Stimulated activated CD8-positive, alpha-beta memory T cell treated with anti-CD3 and anti-CD28 coated beads, Interleukin-2, amount 100 ng/mL, for 48 hours (primary cell): ENCODE measurements at places on chromosomes 3 and 15.

DNA sequence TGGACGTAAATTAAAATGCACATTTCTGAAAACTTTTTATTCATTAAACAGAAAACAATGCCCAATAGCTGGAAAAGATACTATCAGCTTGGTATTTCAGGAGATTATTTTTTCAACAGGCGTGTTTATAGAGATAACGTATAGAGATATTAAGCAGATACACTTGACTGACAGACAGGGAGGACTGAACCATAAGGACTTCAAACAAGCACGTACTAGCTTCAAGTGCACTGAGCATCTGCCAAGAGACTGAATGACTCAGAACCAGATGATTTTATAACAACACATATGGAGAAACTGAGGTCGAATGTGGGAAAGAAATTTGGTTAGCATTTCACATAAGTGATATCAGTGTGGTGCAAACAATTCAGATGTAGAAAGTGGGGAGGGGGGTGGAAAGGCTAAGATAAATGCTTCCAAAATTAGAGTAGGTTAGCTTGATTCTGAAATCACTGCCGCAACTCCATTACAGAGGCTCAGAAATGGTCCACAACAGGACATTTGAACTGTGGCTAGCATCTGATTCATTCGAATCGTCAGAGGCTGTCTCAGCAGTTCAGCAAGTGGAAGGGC is 103.5 kb downstream of the SEMA6D start:
- DNase-seq, result no peak

- no peak for DNase-seq
Observed at GRCh38 chr3:108495717-108496116, 14.7 kb downstream of the MYH15 start.

- no peak for DNase-seq
Observed at GRCh38 chr3:110528305-110529121, 543.1 kb upstream of the NECTIN3 start.

DNA sequence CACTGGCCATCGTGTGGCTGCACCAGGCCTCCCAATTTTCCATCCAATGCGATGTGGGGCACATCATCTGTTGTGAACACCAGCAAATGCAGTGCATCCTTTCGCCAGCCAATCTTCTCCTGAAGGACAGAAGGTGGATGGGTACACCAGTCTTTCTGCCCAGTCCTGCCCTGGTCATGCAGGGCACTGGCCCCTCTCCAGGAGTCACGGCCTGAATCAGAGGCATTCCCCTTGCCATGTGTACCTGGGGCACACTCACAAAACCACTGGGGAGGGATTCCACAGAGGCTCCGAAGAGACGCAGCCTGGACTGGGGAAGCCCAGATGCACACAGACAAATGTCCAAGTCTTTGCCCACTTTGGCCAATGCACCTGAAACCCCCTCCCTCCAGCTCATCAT is 65.8 kb downstream of the ITGB5 start:
- no peak for DNase-seq

- DNase-seq, result no peak
Observed at GRCh38 chr3:6179761-6180160, 681.2 kb upstream of the GRM7 start.

- no peak for DNase-seq
Observed at GRCh38 chr3:136630915-136631314, 121.3 kb downstream of the STAG1 start.

- DNase-seq, result no peak
Observed at GRCh38 chr3:186381424-186382216, 19.6 kb upstream of the DGKG start.

DNA sequence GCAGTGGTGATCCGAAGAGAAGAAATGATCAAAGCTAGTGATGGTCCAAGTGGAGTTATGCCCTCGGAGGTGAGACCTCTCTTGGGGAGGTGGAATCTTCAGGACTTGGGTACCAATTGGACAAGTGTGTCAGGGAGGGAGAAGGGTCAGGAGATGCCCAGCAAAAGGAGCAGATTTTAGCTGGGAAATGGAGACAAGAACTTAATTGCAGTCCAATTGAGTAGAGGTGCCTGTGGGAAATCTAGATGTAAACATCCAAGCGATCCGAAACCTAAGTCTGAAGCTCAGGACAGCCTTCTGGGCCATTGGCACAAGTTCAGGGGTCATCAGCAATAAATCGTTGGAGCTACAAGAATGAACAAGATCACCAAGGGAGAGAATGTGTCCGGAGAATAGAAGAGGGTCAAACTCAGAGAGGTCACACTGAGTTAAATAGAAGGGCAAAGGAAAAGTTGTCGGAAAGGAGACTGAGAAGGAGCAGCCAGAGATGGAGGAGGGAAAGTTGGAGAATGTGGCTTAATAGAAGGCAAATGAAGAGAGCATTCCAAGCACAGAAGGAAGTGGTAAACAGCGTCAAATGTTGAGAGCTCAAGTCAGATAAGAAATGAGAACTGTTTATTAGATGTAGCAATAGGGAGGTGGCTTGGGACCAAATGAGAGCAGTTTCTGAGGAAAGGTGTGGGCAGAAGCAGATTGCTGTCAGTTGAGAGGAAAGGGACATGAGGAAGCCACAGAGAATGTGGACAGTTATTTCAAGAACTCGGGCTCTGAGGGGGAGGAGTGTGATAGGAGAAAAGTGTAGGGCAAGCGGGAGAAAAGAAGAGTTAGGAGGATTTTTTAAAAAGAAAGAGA is 64.2 kb upstream of the FNDC3B start:
- DNase-seq, result no peak

DNA sequence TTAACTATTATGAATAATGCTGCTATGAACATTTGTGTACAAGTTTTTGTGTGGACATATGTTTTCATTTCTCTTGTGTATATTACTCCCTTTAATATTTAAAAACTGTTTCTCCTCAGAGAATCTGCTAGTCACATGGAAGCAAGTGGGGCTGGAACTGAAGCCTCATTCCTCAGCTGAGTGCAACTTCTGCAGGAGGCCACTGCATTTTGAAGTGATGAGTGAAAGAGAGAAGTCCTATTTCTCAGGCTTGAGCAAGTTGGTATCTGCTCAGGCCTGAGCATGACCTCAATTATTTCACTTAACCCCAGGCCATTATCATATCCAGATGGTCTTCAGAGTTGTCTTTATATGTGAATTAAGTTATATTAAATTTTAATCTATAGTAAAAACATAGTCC is 11.5 kb downstream of the TLR9 start:
- DNase-seq, result no peak

GRCh38 chr15:71888797-71889196 is 78.4 kb downstream of the NR2E3 start:
- DNase-seq, result no peak

DNA sequence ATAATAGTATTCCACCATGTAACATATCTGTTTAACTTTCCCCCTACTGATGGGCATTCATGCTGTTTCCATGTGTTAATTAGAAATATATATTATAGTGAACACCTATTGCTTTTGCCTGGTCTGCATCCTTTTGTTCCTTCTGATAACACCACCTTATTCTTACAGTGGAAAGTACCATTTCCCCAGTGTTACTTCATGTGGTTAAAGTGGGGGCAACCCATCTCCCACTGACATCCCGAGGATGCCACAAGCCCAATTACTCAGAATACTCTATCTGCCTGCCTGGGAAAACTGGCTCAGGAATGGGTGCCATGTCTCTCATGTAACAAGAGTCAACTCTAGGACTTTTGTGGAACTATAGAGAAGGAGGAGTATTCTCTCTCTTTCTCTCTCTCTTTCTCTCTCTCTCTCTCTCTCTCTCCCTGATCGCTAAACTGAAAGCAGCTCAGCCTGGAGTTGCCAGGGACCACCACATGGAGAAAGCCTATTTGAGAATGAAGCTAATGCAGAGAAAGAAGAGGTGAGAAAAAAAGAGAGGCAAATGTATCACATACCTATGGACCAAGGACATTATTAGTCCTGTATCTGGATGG is 66.4 kb upstream of the PPIB start:
- no peak for DNase-seq

DNA sequence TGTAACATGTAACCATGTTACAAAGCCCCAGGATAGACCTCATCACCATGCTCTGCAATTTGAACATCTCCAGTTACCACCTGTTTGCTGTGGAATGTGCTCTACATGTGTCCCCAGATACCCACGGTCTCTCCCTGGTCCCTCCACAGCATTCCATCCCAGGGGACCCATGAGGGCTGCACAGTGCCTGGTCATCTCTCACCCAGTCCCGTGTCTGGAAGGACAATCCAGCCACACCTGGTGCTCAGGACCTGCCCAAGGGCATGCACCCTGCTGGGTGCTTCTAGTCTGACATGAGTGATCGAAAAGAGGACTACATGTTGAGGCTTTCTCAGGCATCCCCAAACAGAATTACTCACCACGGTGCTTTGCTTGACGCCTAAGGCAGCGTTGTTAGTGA is 119.6 kb upstream of the ATP10A start:
- no peak for DNase-seq

DNA sequence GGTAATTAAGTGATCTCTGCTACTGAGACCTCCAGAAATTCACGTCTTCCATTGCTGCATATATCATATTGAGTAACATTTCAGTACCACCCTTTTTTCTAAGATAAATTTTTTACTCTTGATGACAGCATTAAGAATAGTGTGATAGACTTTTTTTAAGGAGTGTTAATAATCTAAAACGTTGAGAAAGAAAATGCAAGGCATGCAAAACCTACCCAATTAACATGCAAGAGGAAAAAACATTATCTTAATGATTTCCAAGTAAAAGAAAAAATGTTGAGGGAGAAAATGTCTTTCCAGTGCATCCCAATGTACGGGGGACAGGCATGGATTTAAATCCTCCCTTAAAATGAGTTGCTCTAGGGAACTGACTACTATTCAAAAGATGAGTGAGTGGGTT is 740 bp downstream of the CLDN16 start:
- DNase-seq, result no peak

- peak; percentile 34 for DNase-seq
Observed at GRCh38 chr3:16842272-16843270, 42.2 kb upstream of the PLCL2 start.

- DNase-seq, result no peak
Observed at GRCh38 chr3:146813496-146813895, 208.3 kb upstream of the PLSCR5 start.

DNA sequence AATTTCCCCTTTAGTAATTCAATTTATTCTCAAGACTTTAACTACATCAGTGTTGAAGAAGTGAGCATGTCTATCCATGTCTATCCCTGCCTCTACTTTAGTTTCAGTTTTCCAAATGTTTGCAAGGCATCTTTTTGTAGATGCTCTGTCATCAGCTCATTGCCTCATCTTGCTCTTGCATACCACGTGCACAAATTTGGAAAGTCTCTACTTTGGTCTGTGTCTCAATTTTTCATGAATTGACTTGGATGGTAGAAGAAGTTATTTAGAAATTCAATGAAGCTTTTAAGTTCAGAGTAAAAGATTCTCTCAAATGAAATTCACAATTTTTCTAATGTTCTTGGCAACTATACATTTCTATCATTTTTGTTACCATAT is 55.3 kb downstream of the CLDN1 start:
- no peak for DNase-seq

- no peak for DNase-seq
Observed at GRCh38 chr3:133211449-133211848, 173.3 kb downstream of the TMEM108 start.

GRCh38 chr3:59766200-59766872 is 716.5 kb upstream of the CFAP20DC start:
- no peak for DNase-seq

DNA sequence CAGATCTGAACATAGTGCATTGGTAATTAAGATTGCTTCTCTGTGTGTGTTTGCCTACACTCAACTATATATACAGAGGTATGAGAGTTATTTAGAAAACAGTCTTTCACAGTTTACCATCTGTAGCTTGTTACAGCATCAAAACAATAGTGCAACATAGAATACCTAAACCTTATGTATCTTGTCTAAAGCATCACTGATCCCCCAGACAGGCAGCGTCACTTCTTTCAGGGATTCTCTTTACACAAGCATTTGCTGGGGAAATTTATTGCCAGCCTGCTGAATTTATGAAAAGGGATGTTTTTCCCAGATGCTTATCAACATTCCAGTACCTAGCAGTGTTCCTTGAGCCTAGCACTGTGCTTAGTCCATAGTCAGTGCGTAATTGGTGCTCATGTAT is 195.8 kb upstream of the COL8A1 start:
- DNase-seq, result no peak

- peak; percentile 64 for DNase-seq
Observed at GRCh38 chr15:79380755-79381497, 51.2 kb upstream of the MINAR1 start.

GRCh38 chr15:93617443-93617842 is 528.4 kb upstream of the RGMA start:
- DNase-seq, result no peak

DNA sequence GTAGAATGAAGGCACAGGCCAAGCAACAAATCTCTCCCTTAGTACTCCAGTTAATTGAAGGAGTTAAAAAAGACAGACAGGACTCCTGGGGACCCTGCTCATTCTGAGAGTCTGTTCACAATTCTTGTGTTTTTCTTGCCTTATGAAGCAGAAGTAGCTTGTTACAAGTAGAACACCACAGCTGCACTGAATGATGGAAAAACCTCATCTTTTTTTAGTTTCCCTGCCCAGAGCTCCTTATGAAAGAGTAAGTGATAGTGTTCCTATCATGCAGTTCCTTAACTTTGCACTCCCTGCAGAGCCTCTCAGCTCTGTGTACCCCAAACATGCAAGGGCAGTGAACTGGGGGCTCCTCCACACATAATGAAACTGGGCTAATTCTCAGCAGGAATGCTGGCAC is 95.5 kb downstream of the ALDH1A2 start:
- DNase-seq, result no peak

- DNase-seq, result no peak
Observed at GRCh38 chr3:28267984-28268849, 26.8 kb downstream of the CMC1 start.

DNA sequence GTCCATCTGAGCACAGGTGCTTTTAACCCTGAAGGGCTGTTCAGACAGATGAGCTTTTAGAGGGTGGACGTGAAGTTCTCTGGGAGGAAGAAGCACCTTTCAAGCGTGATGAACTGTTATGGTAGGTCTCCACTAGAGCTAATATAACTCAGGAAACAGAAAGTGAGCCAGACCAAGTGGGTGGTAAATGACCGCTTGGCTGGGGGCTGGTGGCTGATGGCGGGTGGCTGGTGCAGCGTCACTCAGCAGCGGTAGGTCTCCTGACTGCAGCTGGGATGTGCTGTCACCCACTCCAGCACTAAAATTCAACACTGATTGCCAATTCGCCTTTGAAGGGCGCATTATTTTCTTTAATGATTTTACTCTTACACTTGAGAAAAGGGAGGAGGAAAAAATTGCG is 31.2 kb upstream of the LACTB start:
- DNase-seq, result no peak

GRCh38 chr3:178603735-178604134 is 67.5 kb downstream of the KCNMB2 start:
- DNase-seq, result no peak

DNA sequence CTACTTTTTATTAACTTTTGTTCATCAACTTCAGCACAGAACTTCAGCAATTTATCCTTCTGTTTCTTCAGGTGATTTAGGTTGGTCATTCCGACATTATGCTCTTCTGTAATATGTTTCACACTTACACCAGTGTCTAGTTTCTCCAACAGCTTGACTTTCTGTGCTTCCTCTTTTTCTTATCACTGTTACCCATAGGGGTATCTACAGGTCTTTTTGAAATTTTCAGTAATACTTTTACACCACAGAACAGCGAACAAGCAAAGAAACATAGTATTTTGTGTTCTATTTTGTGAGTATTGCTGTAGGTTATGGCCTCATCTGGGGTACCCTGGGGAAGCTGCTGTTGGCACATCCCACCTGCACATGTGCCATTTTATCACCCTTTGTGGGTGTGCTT is 260.7 kb downstream of the NSUN3 start:
- DNase-seq, result no peak
